ENCODE measurements at places on chromosomes 16 and 17.

DNA sequence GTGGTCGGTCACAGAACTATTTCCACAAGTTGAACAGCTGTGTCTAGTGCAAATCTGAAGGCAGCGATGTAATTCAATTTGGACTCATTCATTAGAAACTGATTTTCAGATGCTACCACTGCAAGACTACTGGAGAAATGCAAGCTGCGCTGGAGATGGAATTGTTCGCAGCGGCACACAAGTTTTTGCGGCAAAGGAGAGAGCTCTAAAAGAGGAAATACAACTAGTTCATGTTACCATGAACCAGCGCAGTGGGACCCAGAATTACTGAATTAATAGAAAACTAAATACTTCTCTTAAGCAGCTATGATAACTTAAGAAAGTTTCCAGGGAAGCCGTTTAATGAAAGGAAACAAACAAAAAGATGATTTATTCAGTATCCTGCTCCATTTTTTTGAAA, 1.9 kb downstream of the CREBBP start:
- no peaks in the 10 kb centered on the region for H3K27me3 ChIP-seq
- H3K27ac ChIP-seq: no peak overlapping the region
- H3K36me3 ChIP-seq: no peaks in the 10 kb centered on the region

GRCh38 chr16:84239909-84240308, at the start of gene KCNG4:
Gene KCNG4, minus strand, starts transcription at chr16:84240012. Its CDS starts 2,527 bp downstream, at chr16:84237485.
- H3K4me3 ChIP-seq: no peak within 1 kb of the TSS
- H3K27me3 ChIP-seq: peaks cover 69% of the 10 kb centered on the region
- H3K4me1 ChIP-seq: no peaks in the 10 kb centered on the region
- H3K36me3 ChIP-seq: no peaks in the 10 kb centered on the region

DNA sequence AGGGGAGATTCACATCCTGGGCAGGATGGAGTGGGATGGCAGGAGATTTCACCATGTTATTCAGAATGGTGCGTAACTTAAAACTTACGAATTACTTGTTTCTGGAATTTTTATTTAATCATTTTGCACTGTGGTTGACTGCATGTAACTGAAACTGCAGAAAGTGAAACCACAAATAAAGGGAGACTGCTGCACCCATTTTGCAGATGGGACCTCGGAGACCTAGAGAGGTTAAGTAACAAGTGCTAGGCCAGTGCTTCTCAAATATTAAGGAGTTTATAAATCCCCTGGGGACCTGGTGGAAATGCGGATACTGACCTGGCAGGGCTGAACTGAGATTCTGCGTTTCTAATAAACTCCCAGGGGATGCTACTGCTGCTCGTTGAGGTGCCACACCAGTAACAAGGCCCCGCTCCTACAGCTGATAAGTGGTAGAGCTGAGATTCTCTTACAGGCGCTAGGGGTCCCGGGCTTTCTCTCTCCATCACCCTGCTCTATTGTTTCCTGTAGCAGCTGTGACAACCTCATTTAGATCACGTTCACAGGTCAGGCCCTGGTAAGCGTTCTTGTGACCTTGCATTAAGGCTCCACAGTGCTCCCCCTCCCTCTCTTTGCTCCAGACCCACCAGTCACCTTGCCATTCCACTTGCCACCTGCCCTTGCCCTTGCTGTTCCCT, 167.1 kb upstream of the CDH13 start:
- H3K4me1 ChIP-seq: no peaks in the 10 kb centered on the region
- peaks cover 4% of the 10 kb centered on the region for H3K27me3 ChIP-seq
- no peak for DNase-seq
- H3K27ac ChIP-seq: no peak overlapping the region
- H3K36me3 ChIP-seq: no peaks in the 10 kb centered on the region
- H3K4me3 ChIP-seq: no peak overlapping the region

- H3K27me3 ChIP-seq: peaks cover 29% of the 10 kb centered on the region
- no peaks in the 10 kb centered on the region for H3K4me1 ChIP-seq
These were observed at the start of gene GSDMA for GRCh38 chr17:39962642-39963220. Gene GSDMA, plus strand, starts transcription at chr17:39963004. Its CDS starts 2,684 bp downstream, at chr17:39965688.

DNA sequence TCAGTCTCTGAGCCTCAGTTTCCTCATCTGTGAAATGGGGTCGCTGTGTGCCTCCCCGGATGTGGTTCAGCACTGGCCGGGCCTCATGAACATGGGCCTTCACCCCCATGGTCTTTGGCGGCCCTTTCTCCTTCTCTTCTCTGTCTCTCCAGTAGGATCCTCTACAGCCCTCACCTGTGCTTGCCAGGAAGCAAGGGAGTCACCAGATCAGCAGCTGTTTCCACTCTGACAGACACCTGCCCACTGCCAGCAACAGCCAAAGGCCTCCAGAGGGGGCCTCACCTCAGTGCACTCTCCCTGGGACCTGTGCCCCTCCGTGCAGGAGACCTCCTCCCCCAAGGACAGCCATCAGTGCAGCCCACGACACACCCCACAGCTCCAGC, 89.4 kb downstream of the C16orf78 start:
- no peak for DNase-seq
- H3K4me1 ChIP-seq: no peaks in the 10 kb centered on the region
- H3K36me3 ChIP-seq: no peaks in the 10 kb centered on the region
- H3K27ac ChIP-seq: no peak overlapping the region
- H3K27me3 ChIP-seq: peaks cover 6% of the 10 kb centered on the region

- no peaks in the 10 kb centered on the region for H3K4me1 ChIP-seq
- no peak for DNase-seq
- no peaks in the 10 kb centered on the region for H3K36me3 ChIP-seq
- no peaks in the 10 kb centered on the region for H3K27me3 ChIP-seq
These were observed at the start of gene CCL15 for GRCh38 chr17:36001110-36001771. Gene CCL15, minus strand, starts transcription at chr17:36001553. Its CDS starts 61 bp downstream, at chr17:36001492.

GRCh38 chr17:72594248-72594647, 473.4 kb downstream of the SOX9 start:
- no peaks in the 10 kb centered on the region for H3K36me3 ChIP-seq
- H3K27me3 ChIP-seq: no peaks in the 10 kb centered on the region
- no peak for DNase-seq

- DNase-seq: no peak
- H3K4me3 ChIP-seq: no peak overlapping the region
- no peaks in the 10 kb centered on the region for H3K36me3 ChIP-seq
- peaks cover 5% of the 10 kb centered on the region for H3K4me1 ChIP-seq
- H3K27ac ChIP-seq: no peak overlapping the region
These were observed 2.2 kb downstream of the C16orf95 start for GRCh38 chr16:87314990-87315420.

- no peaks in the 10 kb centered on the region for H3K27me3 ChIP-seq
- H3K4me3 ChIP-seq: no peak overlapping the region
- DNase-seq: peak; percentile 69
- H3K27ac ChIP-seq: peak overlapping the region; percentile 81
- peaks cover 39% of the 10 kb centered on the region for H3K4me1 ChIP-seq
These were observed 78.2 kb downstream of the NXN start for GRCh38 chr17:901191-901950.

DNA sequence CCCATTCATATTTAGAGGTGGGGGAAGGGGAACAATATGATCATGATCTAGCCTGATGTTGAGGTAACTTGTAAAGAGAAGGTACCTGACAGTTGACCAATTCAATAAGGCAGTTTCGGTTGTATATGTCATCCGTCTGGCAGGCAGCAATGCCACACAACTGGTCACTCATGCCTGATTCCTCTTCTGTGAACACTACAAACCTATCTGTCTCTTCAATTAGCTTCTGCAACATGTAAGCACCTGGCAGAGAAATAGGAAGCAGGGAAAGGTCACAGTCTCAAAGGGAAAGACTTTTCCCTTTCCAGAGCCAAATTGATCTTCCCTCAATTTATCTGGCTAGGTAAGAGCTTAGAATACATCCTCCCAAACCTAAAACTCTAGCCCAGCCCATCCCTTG, 10.2 kb upstream of the RSKR start:
- H3K27ac ChIP-seq: no peak overlapping the region
- no peak for DNase-seq
- no peaks in the 10 kb centered on the region for H3K27me3 ChIP-seq
- peaks cover 48% of the 10 kb centered on the region for H3K36me3 ChIP-seq
- H3K4me1 ChIP-seq: no peaks in the 10 kb centered on the region
- no peak overlapping the region for H3K4me3 ChIP-seq

- peaks cover 25% of the 10 kb centered on the region for H3K4me1 ChIP-seq
- peak overlapping the region; percentile 19 for H3K27ac ChIP-seq
- H3K36me3 ChIP-seq: peaks cover 41% of the 10 kb centered on the region
- peak; percentile 23 for DNase-seq
- H3K4me3 ChIP-seq: no peak overlapping the region
These were observed 12.7 kb downstream of the JUP start for GRCh38 chr17:41773731-41774193.

- H3K36me3 ChIP-seq: no peaks in the 10 kb centered on the region
- peaks cover 13% of the 10 kb centered on the region for H3K27me3 ChIP-seq
- H3K27ac ChIP-seq: no peak overlapping the region
- DNase-seq: no peak
- no peak overlapping the region for H3K4me3 ChIP-seq
- no peaks in the 10 kb centered on the region for H3K4me1 ChIP-seq
These were observed 18.3 kb upstream of the MLKL start for GRCh38 chr16:74718741-74719610.

GRCh38 chr16:89623511-89624261, 10.2 kb downstream of the DPEP1 start:
- peaks cover 2% of the 10 kb centered on the region for H3K4me1 ChIP-seq
- DNase-seq: no peak
- no peak overlapping the region for H3K27ac ChIP-seq
- H3K27me3 ChIP-seq: peaks cover 43% of the 10 kb centered on the region
- no peaks in the 10 kb centered on the region for H3K36me3 ChIP-seq
- H3K4me3 ChIP-seq: no peak overlapping the region

- no peak overlapping the region for H3K27ac ChIP-seq
- no peaks in the 10 kb centered on the region for H3K36me3 ChIP-seq
- DNase-seq: no peak
- H3K4me1 ChIP-seq: peaks cover 5% of the 10 kb centered on the region
These were observed 1.1 kb downstream of the MLYCD start for GRCh38 chr16:83899978-83900377.

- H3K4me3 ChIP-seq: no peak overlapping the region
- H3K4me1 ChIP-seq: peaks cover 5% of the 10 kb centered on the region
- peak; percentile 17 for DNase-seq
These were observed 129.3 kb upstream of the KCNJ16 start for GRCh38 chr17:69945698-69946185.

GRCh38 chr17:79778504-79779083, 646 bp downstream of the CBX2 start:
- H3K4me1 ChIP-seq: peaks cover 3% of the 10 kb centered on the region
- H3K36me3 ChIP-seq: no peaks in the 10 kb centered on the region
- peak overlapping the region; percentile 83 for H3K4me3 ChIP-seq
- DNase-seq: no peak

DNA sequence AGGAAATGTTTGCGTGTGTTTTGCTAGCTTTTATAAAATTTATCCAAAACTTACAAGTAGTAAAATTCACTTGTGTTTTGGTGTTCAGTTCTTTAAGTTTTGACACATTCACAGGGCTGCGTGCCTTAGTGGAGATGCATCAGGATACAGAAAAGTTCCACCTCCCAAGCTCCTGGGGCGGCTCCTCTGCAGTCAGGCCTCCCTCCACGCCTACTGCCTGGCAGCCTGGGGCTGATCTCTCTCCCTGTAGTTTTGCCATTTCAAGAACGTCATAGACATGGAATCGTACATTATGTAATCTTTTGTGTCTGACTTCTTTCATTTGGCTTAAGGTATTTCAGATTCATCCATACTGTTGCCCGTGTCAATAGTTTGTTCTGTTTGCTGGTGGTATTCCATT, 27.2 kb upstream of the IRF8 start:
- peaks cover 43% of the 10 kb centered on the region for H3K27me3 ChIP-seq
- no peaks in the 10 kb centered on the region for H3K4me1 ChIP-seq
- H3K4me3 ChIP-seq: no peak overlapping the region

- no peak for DNase-seq
- no peak overlapping the region for H3K27ac ChIP-seq
- H3K27me3 ChIP-seq: no peaks in the 10 kb centered on the region
- H3K36me3 ChIP-seq: no peaks in the 10 kb centered on the region
- peaks cover 3% of the 10 kb centered on the region for H3K4me1 ChIP-seq
These were observed 6.9 kb downstream of the CHD9 start for GRCh38 chr16:53061701-53062159.

DNA sequence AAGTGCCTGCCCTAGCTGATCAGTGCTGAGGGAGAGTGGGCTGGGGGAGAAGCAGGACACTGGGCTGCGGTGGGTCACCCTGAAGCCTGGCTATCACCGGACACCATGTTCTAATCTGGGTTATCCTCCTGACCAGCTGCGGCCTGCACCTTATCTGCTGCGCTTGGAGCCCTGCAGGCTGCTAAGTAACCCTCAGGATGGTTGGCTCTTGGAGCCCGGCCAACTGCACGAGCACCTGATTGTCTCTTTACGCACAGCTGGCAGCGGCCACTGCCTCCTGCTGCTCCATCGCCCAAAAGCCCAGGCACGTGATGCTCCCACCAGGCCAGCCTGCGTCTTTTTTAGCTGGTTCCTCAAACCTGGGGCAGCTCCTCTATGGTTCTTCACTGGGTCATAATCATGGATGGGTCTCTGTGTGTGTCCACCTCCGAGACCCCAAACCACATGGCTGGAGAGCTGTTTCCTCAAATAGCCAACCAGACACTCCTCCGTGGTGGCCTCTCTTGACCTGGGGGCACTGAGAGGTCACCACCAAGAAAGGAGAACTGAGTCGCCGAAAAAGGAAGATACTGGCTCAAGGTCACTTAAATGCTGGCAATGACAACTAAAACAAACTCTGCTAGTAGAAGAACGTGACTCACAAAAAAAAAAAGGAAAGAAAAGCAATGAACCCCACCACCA, 21.7 kb downstream of the SPHK1 start:
- H3K4me1 ChIP-seq: peaks cover 7% of the 10 kb centered on the region
- H3K27ac ChIP-seq: no peak overlapping the region
- peak; percentile 35 for DNase-seq
- no peaks in the 10 kb centered on the region for H3K27me3 ChIP-seq
- peaks cover 27% of the 10 kb centered on the region for H3K36me3 ChIP-seq

DNA sequence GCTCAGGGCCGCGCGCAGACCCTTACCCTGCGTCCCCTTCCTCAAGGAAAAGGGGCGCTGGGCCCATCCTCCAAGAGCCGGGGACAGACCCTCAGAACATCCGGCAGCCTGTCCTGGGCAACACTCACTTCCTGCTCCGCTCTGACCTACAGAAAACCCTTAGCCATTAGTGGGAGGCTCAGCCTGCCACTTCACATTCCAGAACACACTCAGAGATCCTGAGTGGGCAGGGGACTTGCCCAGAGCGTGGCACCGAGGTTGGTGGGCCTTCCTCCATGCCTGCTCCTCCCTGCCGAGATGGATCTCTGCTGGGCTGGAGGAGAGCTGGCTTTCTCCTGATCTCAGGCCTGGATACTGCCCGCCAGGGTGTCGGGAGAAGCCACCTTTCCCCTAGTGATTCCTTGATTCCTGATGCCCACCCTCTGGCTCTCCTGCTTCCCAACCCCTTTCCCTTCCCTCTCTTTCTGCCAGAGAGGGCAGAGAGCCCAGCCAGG, 1.5 kb downstream of the SCARF1 start:
- peaks cover 24% of the 10 kb centered on the region for H3K4me1 ChIP-seq
- no peak overlapping the region for H3K4me3 ChIP-seq

Measured in IMR-90 (cell line).